Endothelial cell of coronary artery (primary cell): ENCODE measurements at places on chromosomes 16 and 17. TPM values are rescaled to one million over a fixed set of nuclear protein-coding genes. Genes with fewer than 3 reads are reported as not detected.

The SPATA22 gene
- 0.09 TPM in 1 of 2 replicates, not detected in the other for total RNA-seq

The OR4D1 gene
- not detected in 2 replicates for total RNA-seq

The C17orf67 gene
- total RNA-seq: 1.0 and 1.2 TPM in 2 replicates

The C17orf78 gene
- not detected in 2 replicates for total RNA-seq

The KRTAP2-2 gene
- total RNA-seq: not detected in 2 replicates

The TBC1D3C gene
- 0.38 TPM in 1 of 2 replicates, not detected in the other for total RNA-seq

The ABCA5 gene
- total RNA-seq: 10.5 and 11.0 TPM in 2 replicates

The CAPNS2 gene
- 1.5 and 2.9 TPM in 2 replicates for total RNA-seq

The CIBAR2 gene
- not detected in 2 replicates for total RNA-seq

The RAMP2 gene
- total RNA-seq: 2.5 and 2.7 TPM in 2 replicates

The NPIPA2 gene
- 0.45 and 0.56 TPM in 2 replicates for total RNA-seq
